ENCODE measurements at places on chromosomes 4 and X.

GRCh38 chrX:138925330-138925729 lies 213.8 kb upstream of the FGF13 start:
- no peak for DNase-seq

DNA sequence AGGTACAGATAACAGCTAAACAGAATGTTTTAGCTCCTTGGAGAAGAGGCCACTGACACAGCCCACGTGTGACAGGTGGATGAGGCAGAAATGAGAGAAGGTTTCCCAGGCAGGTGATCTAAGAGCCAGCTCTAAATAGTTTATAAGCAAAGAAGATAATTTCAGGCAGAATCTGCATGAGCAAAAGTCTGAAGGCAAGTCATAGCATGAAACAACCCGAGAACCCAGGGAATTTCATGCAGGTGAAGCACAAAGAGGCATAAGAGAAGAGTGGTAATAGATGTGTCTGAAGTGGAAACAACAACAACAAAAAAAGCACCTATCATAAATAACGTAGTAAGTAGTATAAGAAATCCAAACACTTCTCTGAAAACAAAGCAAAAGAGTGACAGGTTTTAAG lies 275.8 kb upstream of the CPEB2 start:
- DNase-seq = no peak

DNA sequence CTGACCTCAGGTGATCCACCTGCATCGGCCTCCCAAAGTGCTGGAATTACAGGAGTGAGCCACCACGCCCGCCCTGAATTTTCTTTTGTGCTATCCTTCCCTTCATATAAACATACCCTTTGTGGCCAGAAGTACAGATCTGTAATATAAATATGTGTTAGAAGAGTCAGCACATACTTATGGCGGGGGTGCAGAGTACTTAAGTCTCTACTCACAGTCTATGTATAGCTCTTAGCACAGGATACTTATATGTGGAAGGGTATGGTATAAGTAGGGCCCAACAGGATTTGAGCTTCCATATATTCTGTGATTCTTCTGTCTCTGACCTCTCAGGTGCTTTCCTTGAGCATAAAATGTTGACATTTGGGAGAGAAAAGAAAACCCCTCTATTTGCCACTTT lies 18.2 kb downstream of the CXorf58 start:
- DNase-seq = no peak

GRCh38 chrX:113980953-113981352 lies 602.9 kb upstream of the HTR2C start:
- DNase-seq = no peak

DNA sequence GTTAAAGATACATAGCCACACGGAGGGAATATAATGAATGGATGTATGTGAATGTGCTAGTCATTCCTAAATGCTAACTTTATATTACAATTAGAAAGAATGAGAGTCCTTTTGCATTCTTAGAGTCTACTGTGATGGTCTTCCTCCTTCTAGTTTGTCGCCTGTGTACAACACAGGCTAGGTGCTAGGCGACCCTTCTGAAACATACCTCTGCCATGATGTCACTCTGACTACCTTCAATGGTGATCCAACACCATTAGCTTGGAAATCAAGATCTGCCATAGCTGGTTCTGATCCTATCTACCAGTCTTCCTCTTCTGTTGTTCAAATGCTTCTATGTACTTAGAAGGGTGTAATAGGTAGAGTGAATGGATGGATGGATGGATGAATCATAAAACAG lies 151.2 kb downstream of the MGST2 start:
- DNase-seq = no peak

GRCh38 chrX:24146283-24146949 lies 3.1 kb upstream of the ZFX start:
- no peak for DNase-seq

GRCh38 chr4:128707864-128708263 lies 101.6 kb upstream of the JADE1 start:
- no peak for DNase-seq

DNA sequence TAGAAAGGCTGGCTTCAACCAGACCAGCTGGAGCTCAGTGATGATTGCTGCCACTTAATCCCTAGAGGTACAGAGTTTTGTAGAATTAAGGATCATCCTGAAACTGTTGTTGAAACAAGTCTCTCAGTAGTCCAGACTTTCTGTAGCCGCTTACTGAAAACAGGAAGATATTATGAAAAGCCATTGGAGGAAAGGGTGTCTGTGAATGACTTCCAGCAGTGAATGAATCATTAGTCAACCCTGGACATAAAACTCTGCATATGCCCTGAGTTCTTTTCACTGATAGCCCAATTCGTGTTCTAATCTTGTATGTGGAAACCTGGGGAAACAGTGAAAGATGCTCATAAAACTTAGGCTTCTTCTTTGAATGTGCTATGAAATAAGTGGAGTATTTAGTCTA lies 14.8 kb downstream of the HOPX start:
- no peak for DNase-seq

DNA sequence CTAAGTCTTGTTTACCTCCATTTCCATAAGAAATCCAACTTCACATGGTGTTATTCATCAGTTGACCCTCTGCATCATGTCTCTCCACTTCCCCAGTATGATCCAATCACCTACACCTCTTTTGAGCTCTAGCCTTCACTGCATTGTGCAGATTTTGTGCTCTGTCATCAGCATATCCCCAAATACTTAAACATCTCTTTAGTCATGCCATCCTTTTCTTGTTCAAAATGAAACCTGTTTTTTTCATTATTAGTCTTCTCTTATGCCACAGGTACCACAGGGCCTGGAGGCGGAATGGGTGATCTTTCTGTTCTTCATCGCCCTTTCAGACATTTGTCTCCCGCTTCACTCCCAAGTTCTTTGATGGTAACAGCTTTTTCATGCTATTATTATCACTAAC lies 382.7 kb upstream of the GALNTL6 start:
- DNase-seq = no peak

DNA sequence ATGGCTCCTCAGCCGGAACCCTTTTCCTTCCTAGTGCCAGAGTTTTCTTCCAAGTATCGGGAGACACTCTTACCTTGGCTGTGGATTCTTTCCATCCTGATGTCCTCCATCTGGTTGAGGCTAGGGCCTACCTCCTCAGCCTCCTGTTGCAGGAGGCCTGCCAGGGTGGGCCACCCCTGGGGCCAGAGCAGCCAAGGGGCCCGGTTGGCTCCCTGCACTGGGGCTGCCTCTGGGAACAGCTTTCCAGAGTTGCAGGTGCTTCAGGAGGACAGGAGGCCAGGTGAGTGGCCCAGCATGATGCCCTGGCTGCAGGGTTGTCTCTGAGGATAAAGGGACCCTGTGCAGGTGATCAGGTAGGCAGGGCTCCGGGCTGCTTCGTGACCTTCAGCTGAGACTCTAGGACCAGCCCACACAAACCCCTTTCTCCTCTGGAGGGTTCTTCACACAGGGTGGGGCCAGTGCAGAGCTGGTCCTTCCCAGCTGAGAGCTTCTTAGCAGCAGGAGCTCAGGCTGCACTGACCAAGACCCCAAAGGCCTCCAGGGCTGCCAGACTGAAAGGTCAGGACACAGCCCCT lies 5.3 kb upstream of the GPR78 start:
- no peak for DNase-seq

- no peak for DNase-seq
These were observed 21.4 kb downstream of the EXOC1 start for GRCh38 chr4:55874831-55875230.

DNA sequence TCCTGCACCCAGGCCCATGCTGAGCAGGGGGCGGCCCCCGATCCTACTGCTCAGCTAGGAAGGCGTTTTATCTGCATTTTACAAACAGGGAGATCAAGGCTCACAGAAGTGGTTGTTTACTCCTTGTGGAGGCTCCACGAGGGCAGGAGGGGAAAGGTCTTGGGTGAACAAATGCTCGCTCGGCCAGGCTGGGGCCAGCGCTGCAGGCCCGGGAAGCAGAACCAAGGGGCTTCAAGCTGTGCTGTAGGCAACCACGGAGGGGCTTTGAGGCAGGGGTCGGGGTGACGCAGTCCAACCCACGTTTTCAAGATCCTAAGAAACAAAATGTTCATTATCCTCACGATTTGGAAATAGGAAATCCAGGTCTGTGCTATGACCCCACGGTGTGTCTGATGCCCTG lies 125.8 kb downstream of the HMX1 start:
- no peak for DNase-seq

- no peak for DNase-seq
These were observed 600 bp upstream of the BEX2 start for GRCh38 chrX:103311399-103311780.

GRCh38 chr4:6460876-6461275 lies 11.5 kb downstream of the PPP2R2C start:
- DNase-seq = no peak

- no peak for DNase-seq
These were observed 7.1 kb upstream of the CNOT6L start for GRCh38 chr4:77826275-77826674.

DNA sequence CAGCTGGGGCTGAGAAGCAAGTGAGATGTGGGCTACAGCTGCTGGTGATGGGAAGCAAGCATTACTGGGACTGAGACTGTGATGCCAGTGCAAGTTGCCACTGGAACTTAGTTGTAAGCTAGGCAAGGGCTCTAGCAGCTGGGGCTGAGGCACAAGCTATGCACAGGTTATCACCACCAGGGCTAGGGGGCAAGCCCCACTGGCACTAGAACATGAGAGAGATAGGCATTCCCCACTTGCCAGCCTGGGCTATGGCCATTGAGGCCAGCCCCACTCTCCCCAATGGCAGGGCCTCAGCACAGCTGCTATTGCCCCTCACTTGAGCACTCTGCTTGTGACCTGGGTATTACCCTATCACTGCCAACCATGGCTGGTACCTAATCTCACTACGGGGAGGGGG lies 130.8 kb upstream of the SMIM31 start:
- DNase-seq = no peak

GRCh38 chr4:108702960-108703359 lies 52.6 kb downstream of the OSTC start:
- DNase-seq = peak; percentile 67

- peak; percentile 38 for DNase-seq
These were observed 2.0 kb downstream of the GAK start for GRCh38 chr4:930028-930551.

GRCh38 chr4:87251106-87251505 lies 30.7 kb upstream of the KLHL8 start:
- DNase-seq = no peak

GRCh38 chrX:64192040-64192439 lies 13.5 kb downstream of the AMER1 start:
- no peak for DNase-seq

GRCh38 chr4:169377367-169377766 lies 106.6 kb upstream of the SH3RF1 start:
- no peak for DNase-seq

- no peak for DNase-seq
These were observed 108.5 kb downstream of the HMX1 start for GRCh38 chr4:8762951-8763735.

GRCh38 chr4:133377286-133377685 lies 228.2 kb downstream of the PCDH10 start:
- no peak for DNase-seq

DNA sequence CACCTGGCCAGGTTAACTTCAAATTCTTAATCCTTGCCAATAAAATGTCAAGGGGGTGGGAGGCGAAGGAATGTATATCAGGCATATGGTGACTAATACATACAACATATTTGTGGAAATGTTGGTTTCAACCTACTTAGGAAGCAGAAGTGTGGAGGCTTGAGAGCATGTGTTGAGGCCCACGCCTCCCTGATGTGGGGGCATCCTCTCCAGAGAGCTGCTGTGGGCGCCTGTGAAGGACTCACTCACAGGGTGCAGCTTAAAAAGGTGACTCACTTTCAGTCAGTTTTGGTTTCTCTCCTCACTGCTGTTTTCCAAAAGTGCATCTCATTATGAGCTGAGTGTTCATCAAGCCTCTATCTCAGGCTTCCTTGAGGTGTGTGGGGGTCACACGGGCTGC lies 27.5 kb downstream of the LNX1 start:
- DNase-seq = no peak

DNA sequence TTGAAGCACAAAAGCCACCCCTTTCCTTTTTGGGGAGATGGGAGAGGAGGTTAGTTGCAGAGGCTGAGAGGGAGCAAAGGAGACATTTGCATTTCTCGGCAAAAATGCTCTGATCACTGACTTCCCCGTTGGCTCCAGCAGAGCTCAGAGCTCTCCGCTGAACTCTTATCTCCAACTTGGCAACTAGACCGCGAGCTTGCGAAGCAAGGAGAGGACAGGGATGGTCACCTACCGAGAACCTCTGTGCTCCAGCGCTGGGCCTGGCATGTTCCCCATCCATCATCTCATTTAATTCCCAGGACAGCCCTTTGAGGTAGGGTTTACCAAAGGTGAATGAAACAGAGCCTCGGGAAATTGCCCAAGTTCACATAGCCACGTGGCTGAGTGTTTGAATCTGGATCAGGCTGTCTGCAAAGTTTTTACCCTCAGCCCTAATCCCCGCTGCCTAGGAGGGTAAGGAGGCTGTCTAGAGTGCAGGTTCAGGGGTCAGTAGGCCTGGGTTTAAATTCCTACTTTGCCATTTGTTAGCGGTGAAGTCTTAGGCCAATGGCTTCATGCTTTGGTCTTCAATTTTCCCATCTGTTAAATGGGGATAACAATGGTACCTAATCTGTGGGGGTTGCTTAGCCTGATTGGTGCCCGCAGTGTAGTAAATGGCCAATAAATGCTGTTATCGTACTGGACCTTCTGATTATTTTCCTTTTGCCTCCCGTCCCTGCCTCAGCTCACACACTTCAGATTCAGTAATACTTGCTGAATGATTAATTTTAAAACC lies 3.8 kb upstream of the CITED1 start:
- DNase-seq = no peak

Data from Jurkat, Clone E6-1 (cell line).